Left kidney (tissue), 8 donors: ENCODE measurements at places on chromosomes 1 and 21.

GRCh38 chr1:26283279-26283853 is 3.5 kb downstream of the SH3BGRL3 start:
- no peak for DNase-seq

GRCh38 chr1:231924180-231924579 is 297.6 kb downstream of the DISC1 start:
- DNase-seq: no peak

DNA sequence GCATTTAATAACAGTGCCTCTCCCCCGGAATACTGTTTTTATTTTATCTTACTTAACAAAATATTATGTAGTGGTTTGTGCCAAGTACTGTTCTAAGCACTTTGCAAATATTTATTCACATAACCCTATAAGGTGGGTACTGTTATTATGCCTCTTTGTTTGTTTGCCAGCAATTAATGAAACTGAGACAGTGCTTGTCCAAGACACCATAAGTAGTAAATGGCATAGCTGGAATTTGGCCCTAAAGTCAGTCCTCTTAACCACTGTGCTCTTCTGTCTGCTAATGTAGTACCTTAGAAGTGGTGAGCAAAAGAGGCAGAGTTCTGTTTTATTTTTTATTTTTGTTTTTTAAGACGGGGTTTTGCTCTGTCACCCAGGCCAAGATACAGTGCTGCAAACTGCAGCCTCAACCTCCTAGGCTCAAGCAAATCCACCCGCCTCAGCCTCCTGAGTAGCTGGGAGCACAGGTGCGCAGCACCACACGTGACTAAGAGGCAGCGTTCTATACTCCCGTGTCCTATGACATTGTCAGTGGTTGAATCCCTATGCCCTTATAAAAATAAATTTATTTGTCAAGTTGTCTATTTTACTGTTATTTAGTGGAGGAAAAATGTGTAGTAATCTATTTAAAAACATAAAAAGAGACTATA is 165.8 kb downstream of the CLEC20A start:
- DNase-seq: no peak

- no peak for DNase-seq
These were observed 73.6 kb upstream of the CDC42BPA start for GRCh38 chr1:227391879-227392278.

DNA sequence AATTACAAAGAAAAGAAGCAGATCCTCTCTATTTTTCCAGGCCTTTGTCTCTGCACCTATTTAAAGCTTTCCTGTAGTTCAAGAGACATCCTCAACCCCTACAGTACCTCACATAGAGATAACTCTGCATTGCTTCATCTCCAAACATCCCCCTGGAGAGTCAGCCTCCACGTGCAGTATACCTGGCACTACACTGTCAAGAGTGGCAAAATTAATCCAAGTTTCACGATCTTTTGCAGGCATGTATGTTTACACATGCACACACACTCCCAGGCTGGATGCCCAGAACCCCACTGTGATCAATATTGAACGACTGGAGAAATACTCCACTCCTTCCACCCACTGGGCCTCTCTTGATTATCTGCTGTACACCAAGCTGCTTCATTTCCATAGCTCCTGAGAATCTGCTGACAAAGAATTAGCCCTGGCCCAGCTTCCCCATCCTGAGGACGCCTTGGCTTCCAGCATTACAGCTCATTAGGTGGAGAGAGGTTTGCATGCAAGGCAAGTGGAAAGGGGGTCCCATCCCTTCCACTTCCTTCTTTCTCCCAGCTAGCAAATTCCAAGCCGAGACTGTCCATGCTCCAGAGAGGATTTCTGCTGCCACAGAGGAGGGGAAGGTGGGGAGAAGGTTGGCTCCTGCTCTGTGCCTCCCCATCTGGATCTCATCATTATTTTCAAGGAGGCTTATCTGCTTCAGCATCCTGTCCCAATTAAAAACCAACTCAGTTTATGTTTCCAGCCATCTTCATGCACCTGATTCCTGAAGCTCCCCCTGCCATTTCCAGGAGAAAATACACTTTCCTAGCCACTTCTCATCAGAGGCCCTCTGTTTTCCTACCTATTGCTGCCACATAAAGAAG is 66.5 kb upstream of the GOLT1A start:
- DNase-seq: no peak

GRCh38 chr1:106937104-106937503 is 119.4 kb upstream of the PRMT6 start:
- DNase-seq: no peak

- DNase-seq: no peak
These were observed 74.3 kb downstream of the DDR2 start for GRCh38 chr1:162706606-162707005.

- DNase-seq: no peak
These were observed 2.3 kb upstream of the LYPLAL1 start for GRCh38 chr1:219171192-219171935.

GRCh38 chr1:45018599-45019230 is 6.7 kb downstream of the UROD start:
- DNase-seq: peak; percentile 45

- DNase-seq: no peak
These were observed 84.6 kb downstream of the LAMC2 start for GRCh38 chr1:183270541-183271141.

DNA sequence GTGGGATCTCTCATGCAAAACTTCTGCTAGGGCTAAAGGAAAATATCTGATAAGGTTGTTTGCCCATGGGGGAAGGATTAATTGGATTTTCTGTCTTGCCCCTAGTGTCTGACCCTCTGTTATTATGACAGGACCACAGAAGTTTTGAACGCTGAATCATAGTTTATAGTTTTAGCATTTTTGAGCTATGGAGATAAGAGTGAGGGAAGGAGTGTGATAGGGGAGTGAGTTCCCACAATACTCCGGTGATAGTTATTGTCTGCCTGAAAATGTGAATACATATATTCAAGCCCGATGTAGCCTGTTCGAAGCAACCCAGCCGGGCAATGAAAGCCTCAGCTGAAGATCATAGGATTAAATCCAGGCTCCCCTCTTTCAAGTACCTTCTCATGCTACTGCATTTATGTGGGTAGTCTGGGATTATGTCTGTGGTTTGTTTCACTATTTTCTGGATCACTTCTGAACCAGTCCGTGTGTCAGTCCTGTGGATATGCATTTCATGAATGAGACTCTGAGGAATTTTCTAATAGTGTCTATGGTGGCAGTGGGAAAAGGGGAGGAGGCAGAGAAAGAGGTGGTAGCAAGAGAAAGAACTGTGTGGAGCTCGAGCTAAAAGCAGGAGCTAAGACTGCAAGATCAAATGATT is 258.7 kb downstream of the DISC1 start:
- DNase-seq: no peak
